ENCODE measurements at places on chromosomes 7 and 10. TPM values are rescaled to one million over a fixed set of nuclear protein-coding genes. Genes with fewer than 3 reads are reported as not detected.

GRCh38 chr10:99394256-99394655 lies 36.2 kb downstream of the GOT1 start:
- peaks cover 7% of the 10 kb centered on the region for H3K36me3 ChIP-seq
- no peak overlapping the region for H3K27ac ChIP-seq
- H3K4me1 ChIP-seq: peaks cover 8% of the 10 kb centered on the region
- no peak for DNase-seq
- H3K27me3 ChIP-seq: peaks cover 2% of the 10 kb centered on the region
- no peak overlapping the region for H3K4me3 ChIP-seq

DNA sequence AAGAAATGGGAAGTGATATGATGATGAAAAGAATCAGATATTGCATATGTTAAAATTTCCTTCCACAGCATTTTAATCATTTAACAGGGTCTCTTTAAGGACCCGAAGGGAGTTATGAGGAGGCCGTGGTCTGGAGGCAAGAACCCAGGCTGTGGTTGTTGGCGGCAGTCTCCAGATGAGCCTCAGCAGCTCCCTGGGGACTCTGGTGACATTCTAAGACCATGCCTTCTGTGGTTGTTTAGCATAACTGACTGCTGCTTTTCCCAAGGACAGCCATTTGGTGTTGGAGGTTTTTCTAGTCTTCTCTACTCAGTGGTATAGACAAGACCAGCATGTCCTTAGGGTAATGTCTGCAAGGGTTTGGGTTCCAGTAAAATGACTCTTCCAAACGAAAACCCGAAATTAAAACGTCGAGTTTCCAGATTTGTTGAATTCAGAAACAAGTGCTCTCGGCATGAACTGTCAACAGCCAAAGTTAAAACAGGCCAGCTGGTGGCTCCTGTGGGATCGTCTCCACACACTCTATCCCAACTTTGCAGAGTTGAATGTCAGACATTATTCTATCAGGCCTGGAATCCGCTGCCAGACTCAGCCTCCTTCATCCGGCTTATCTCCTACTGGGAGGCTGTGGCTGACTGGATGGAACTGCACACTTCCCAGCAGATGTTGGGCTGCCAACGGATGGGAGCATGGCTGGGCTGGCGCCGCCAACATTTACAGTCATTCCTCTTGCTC lies 183.1 kb downstream of the TAX1BP1 start:
- H3K4me1 ChIP-seq: peaks cover 4% of the 10 kb centered on the region
- H3K27ac ChIP-seq: no peak overlapping the region
- no peak for DNase-seq
- no peaks in the 10 kb centered on the region for H3K36me3 ChIP-seq

- no peaks in the 10 kb centered on the region for H3K4me1 ChIP-seq
- H3K36me3 ChIP-seq: no peaks in the 10 kb centered on the region
- no peak overlapping the region for H3K4me3 ChIP-seq
- no peak for DNase-seq
- peaks cover 2% of the 10 kb centered on the region for H3K27me3 ChIP-seq
These were observed 28.3 kb downstream of the OGDHL start for GRCh38 chr10:49733866-49734265.

DNA sequence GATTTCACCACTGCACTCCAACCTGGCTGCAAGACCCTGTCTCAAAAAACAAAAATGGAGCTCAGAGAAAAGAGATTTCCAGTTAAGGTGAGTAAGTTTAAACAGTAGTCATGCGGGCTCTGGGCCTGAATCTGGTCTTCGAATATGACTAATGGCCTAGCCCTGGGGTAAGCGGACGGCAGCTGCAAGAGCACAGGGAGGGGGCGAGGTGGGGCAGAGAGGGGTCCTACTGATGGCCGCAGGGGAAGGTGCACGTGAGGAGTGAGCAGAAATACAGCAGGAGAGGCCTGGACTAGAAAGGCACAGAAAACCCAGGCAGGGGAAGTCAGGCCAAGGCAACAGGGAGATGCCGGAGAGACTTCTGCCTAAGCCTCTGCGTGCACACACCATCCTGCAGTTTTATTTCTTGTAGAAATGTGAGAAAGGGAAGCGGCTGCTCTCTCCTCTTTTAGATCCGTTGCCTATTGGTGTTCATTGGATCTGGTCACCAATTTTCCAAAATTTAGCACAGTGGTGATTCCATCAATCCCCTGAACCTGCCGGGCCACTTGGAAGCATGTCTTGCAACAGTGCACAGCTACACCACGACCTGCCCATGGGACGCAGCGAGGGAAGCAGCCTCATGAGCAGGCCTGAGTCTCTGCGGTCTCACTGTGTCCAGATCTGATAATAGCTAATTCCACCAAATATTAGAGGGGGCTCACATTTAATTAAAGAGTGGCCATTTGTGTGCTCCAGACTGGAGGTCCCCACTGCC lies 139.0 kb downstream of the PAXIP1 start:
- no peaks in the 10 kb centered on the region for H3K36me3 ChIP-seq
- no peak overlapping the region for H3K4me3 ChIP-seq
- peaks cover 7% of the 10 kb centered on the region for H3K27me3 ChIP-seq
- no peak overlapping the region for H3K27ac ChIP-seq
- H3K4me1 ChIP-seq: no peaks in the 10 kb centered on the region
- no peak for DNase-seq

The ETV1 gene
- total RNA-seq: not detected

The GPR141 gene
- not detected for total RNA-seq

GRCh38 chr7:143519411-143520131 lies 41.9 kb downstream of the TAS2R41 start:
- H3K27me3 ChIP-seq: peaks cover 4% of the 10 kb centered on the region
- no peak overlapping the region for H3K4me3 ChIP-seq
- peaks cover 5% of the 10 kb centered on the region for H3K4me1 ChIP-seq
- no peak overlapping the region for H3K27ac ChIP-seq
- DNase-seq: peak; percentile 46

GRCh38 chr10:108783897-108784296 lies 1139.4 kb downstream of the XPNPEP1 start:
- no peaks in the 10 kb centered on the region for H3K27me3 ChIP-seq
- H3K27ac ChIP-seq: no peak overlapping the region
- H3K4me1 ChIP-seq: no peaks in the 10 kb centered on the region

DNA sequence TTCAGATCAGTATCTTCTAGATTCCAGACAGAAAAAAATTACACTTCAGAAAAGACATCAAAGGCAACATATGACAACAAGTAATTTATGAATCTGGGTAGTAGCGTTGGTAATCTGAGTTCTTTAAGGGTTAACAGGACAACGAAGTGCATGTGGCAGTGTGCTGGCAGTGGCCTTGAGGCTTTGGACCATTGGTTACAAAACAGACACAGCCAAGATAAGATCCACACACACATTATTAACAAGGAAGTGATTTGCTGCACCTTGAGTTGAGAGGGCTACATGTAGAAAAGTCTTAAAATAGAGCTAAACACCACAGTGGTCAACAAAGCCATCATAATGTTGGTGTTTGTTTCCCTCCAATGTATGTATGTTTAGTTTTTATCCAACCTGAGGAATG lies 40.6 kb downstream of the AKR1D1 start:
- no peaks in the 10 kb centered on the region for H3K4me1 ChIP-seq
- no peak overlapping the region for H3K4me3 ChIP-seq
- no peaks in the 10 kb centered on the region for H3K36me3 ChIP-seq
- H3K27ac ChIP-seq: no peak overlapping the region

DNA sequence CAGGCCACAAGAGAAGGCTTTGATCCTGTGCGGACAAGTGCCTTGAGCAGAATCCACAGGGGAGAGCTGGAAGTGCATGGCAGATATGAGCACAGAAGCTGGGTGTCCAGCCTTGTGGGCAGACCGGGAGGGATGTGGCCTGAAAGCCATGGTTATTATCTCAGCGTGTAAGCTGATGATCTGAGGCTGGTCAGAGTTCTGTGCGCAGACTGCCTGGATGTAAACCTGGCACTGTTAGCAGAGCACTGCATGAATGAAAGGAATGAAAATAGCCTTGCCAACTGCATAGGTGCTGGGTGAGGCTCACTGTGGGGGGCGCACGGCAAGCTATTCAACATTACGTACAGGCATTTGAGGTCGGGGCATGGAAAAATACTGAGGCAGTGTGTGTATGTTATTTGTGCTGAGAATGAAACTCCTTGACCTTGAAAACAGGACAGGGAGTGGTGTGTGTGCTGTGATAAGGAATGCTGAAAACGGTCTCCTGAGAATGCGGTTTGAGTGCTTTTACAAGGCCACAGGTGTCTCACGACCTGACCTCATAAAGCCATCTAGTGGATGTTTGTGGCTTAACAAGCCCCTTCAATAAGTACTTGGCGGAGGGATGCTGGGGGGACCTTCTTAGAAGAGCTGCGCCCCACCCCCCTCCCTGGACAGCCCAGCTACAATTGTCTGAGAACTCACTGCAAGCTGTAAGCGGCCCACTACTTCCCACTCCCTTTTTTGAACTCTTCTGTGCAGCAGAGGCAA lies 18.7 kb downstream of the AKR1C1 start:
- H3K36me3 ChIP-seq: no peaks in the 10 kb centered on the region
- H3K27me3 ChIP-seq: no peaks in the 10 kb centered on the region
- H3K4me3 ChIP-seq: no peak overlapping the region
- no peaks in the 10 kb centered on the region for H3K4me1 ChIP-seq

- no peaks in the 10 kb centered on the region for H3K36me3 ChIP-seq
- H3K27ac ChIP-seq: no peak within 1 kb of the TSS
- no peak for DNase-seq
- H3K4me1 ChIP-seq: no peaks in the 10 kb centered on the region
- H3K4me3 ChIP-seq: peak within 1 kb of the TSS; percentile 46
- H3K27me3 ChIP-seq: peaks cover 70% of the 10 kb centered on the region
These were observed at the start of gene EGFR for GRCh38 chr7:55018361-55019190. Gene EGFR, plus strand, starts transcription at chr7:55019017. Its CDS starts 261 bp downstream, at chr7:55019278.

DNA sequence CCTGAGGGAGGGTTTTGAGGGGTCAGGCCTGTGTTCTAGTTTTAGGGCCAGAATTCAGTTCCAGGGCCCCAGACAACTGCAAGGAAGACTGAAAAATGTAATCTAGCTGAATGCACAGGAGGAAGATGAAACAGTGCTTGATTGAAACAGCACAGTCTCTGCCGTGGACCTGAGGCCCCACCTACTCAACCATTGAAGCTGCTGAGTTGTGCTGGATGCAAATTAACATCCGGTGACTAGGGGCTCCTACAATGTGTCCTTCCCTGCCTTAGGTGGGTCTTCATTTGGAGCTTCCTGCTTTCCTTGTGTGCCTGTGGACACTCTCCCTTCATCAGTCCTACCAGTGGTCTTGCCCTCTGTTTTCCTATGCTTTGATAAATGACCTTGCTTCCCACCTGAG lies 5.7 kb downstream of the GLRX3 start:
- H3K4me1 ChIP-seq: peaks cover 50% of the 10 kb centered on the region
- peaks cover 49% of the 10 kb centered on the region for H3K36me3 ChIP-seq
- H3K27ac ChIP-seq: peak overlapping the region; percentile 63
- H3K27me3 ChIP-seq: no peaks in the 10 kb centered on the region
- H3K4me3 ChIP-seq: peak overlapping the region; percentile 57

The DPP6 gene
- not detected for total RNA-seq

The EPHA1 gene
- total RNA-seq: 0.09 TPM

The SLIT1 gene
- total RNA-seq: 0.26 TPM

The FAM25G gene
- total RNA-seq: not detected

GRCh38 chr7:129238546-129238945 lies 13.7 kb downstream of the AHCYL2 start:
- no peak overlapping the region for H3K27ac ChIP-seq
- no peaks in the 10 kb centered on the region for H3K27me3 ChIP-seq
- peaks cover 1% of the 10 kb centered on the region for H3K36me3 ChIP-seq
- no peak for DNase-seq

The TMEM26 gene
- not detected for total RNA-seq

DNA sequence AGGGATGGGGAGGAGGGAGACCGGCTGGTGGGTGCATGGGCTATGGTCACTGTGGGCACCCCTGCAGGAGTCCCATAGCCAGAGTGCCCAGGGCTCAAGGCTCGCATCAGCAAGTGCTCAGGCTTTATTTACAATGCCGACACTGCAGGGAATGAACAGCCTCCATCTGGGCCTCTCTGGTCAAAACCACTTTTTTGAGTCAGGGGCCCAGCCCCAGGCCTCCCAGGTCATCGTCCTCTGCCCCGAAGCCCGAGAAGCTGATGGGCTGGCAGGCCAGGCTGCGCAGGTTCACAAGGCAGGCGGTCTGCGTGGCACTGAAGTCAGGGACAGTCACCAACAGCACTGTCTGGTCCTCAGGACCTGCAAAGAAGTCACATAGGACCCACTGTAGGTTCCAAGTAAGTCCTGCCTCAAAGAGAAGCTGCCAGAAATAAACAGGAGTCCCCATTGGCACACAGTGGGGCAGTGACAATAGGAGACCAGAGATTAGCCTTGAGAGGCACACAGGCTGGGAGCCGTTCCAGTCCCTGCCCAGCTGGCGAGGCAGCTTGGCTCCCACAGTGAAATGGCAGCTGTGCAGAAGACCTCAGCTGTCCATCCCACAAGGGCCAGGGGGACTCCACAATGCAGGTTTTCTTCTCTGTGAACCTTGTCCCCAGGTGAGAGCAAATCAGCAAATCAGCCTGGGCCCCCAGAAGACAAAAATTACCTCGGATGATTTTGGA lies 8.6 kb downstream of the POLD2 start:
- H3K4me3 ChIP-seq: no peak overlapping the region
- DNase-seq: no peak
- H3K27me3 ChIP-seq: no peaks in the 10 kb centered on the region
- no peak overlapping the region for H3K27ac ChIP-seq
- peaks cover 41% of the 10 kb centered on the region for H3K36me3 ChIP-seq

DNA sequence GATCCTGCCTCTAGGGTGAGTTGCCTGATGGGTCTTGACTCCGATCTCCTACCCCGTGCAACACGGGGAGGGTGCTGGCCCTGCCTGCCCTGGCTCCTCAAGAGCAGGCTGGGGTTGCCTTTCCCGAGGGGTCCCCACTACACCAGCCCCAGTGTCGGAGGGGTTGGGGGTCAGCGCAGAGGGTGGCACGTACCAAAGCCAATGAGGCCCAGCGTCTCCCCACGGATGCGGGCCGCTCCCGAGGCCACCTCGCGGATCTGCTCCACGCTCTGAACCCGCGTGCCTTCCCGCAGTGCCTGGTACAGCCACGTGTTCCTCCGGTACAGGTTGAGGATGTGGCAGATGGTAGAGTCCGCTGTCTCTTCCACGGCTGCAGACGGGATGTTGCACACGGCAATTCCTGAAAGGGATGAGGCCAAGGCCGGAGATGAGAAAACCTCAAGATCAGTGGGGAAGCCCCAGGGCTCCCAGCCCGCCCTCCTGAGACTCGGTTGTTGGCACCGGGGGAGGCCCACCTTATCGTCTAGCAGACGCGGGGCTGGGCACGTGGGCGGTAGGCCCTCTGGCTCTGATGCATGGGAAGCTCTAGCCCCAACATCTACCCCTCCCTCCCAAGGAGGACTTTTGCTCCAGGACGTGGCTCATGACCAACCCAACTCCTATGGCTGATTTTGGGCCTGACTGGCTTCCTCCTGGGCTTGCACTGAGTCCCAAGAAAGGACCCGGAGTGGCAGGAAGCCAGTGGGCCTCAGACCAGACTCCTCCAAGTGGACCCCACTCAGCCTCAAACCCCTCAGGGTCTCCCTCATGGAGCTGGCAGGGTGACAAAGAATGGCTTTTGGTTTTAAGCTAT lies 56.1 kb downstream of the ZRANB1 start:
- H3K36me3 ChIP-seq: no peaks in the 10 kb centered on the region
- no peak for DNase-seq
- H3K4me3 ChIP-seq: no peak overlapping the region
- no peaks in the 10 kb centered on the region for H3K4me1 ChIP-seq
- no peak overlapping the region for H3K27ac ChIP-seq

- no peaks in the 10 kb centered on the region for H3K4me1 ChIP-seq
- DNase-seq: no peak
- no peaks in the 10 kb centered on the region for H3K36me3 ChIP-seq
These were observed 29.9 kb upstream of the HNRNPH3 start for GRCh38 chr10:68301790-68302502.

- no peak overlapping the region for H3K4me3 ChIP-seq
- peaks cover 12% of the 10 kb centered on the region for H3K4me1 ChIP-seq
- peaks cover 18% of the 10 kb centered on the region for H3K36me3 ChIP-seq
- no peak overlapping the region for H3K27ac ChIP-seq
- H3K27me3 ChIP-seq: no peaks in the 10 kb centered on the region
These were observed 65.6 kb downstream of the ZEB1 start for GRCh38 chr10:31384589-31384949.
